ENCODE measurements at places on chromosomes 1 and 21.

- H3K36me3 ChIP-seq = no peaks in the 10 kb centered on the region
- no peak overlapping the region for H3K27ac ChIP-seq
- H3K4me3 ChIP-seq = no peak overlapping the region
- no peaks in the 10 kb centered on the region for H3K4me1 ChIP-seq
These were observed 355.5 kb downstream of the HLX start for GRCh38 chr1:221234791-221235190.

GRCh38 chr1:8351693-8352470 lies 34.0 kb downstream of the SLC45A1 start:
- peaks cover 2% of the 10 kb centered on the region for H3K4me1 ChIP-seq
- peaks cover 30% of the 10 kb centered on the region for H3K36me3 ChIP-seq
- no peaks in the 10 kb centered on the region for H3K27me3 ChIP-seq
- no peak overlapping the region for H3K4me3 ChIP-seq

- H3K36me3 ChIP-seq = no peaks in the 10 kb centered on the region
- no peak for DNase-seq
- H3K27ac ChIP-seq = no peak overlapping the region
- no peaks in the 10 kb centered on the region for H3K4me1 ChIP-seq
These were observed 29.2 kb downstream of the LEMD1 start for GRCh38 chr1:205392650-205393049.

DNA sequence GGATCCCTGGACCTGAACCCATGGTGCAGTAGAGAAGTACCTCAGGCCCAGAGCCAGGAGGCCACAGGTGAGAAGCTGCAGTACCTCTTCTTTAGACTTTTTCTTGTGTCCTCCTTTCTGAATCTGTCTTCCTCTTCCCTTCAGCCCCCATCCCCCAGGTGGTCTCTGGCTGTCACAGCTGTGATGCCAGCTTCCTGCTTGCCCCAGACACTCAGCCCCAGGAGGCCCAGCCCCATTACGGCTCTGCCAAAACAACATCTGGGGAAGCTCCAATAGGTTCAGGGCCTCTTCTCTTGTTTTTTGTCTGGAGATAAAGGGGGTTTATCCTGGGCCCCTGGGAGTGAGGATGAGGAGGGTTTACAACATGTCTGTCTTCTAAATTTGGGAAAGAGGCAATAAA lies 9.5 kb upstream of the BTG2 start:
- peaks cover 44% of the 10 kb centered on the region for H3K4me1 ChIP-seq
- DNase-seq = peak; percentile 88
- peak overlapping the region; percentile 11 for H3K4me3 ChIP-seq
- H3K36me3 ChIP-seq = no peaks in the 10 kb centered on the region

DNA sequence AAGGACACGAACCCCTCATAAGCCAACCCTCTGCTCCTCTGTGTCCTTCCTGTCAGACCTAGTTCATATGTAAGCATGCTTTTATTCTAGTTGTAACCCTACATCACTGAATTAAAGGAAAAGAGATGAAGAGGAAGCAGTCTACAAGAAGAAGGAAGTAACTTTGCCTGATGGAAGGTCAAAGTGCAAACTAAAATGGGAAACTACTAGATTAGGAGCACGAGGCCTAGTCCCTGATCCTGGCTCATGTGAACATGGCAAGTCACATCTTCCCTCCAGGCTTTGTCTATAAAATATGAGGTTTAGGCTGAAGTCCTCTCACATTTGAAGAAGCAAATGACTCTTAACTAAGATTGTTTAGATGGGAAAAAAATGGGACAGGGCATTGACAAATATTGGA lies 13.2 kb downstream of the ZMYND12 start:
- H3K4me1 ChIP-seq = no peaks in the 10 kb centered on the region
- H3K27ac ChIP-seq = no peak overlapping the region
- H3K27me3 ChIP-seq = no peaks in the 10 kb centered on the region
- DNase-seq = no peak
- no peak overlapping the region for H3K4me3 ChIP-seq

GRCh38 chr1:207922554-207922953 lies 11.6 kb upstream of the CD34 start:
- no peak overlapping the region for H3K27ac ChIP-seq
- no peak overlapping the region for H3K4me3 ChIP-seq
- H3K36me3 ChIP-seq = no peaks in the 10 kb centered on the region
- peaks cover 53% of the 10 kb centered on the region for H3K27me3 ChIP-seq

DNA sequence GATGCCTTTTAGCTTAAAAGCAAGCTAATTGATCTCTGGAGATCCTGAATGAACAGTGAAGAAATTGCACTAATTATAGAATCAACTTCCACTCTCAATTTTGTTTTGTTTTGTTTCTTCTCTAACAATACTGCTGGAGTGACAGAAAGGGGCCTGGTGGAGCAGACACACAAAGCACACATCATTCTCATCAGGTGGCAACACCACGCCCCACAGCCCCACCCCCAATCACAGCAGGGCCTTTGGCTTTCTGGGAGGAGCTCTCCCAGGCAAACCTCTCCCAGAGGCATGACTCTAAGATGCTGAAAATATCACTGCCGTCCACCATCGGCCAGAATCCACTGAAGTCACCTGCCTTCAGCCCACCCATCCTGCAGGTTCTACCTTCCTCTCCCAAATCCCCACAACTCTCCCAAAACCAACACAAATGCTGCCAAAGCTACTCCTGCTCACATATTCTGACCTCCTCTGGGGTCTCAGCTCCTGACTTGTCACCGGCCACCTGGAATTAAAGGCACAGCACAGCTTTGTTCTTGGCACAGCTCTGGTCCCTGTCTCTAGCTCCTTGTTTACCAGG lies 120.7 kb downstream of the GRIK3 start:
- no peaks in the 10 kb centered on the region for H3K36me3 ChIP-seq
- H3K4me1 ChIP-seq = no peaks in the 10 kb centered on the region
- H3K27me3 ChIP-seq = no peaks in the 10 kb centered on the region
- DNase-seq = no peak
- H3K4me3 ChIP-seq = no peak overlapping the region

- H3K36me3 ChIP-seq = peaks cover 48% of the 10 kb centered on the region
- no peaks in the 10 kb centered on the region for H3K27me3 ChIP-seq
These were observed 81.6 kb downstream of the NPHP4 start for GRCh38 chr1:5910666-5911065.

DNA sequence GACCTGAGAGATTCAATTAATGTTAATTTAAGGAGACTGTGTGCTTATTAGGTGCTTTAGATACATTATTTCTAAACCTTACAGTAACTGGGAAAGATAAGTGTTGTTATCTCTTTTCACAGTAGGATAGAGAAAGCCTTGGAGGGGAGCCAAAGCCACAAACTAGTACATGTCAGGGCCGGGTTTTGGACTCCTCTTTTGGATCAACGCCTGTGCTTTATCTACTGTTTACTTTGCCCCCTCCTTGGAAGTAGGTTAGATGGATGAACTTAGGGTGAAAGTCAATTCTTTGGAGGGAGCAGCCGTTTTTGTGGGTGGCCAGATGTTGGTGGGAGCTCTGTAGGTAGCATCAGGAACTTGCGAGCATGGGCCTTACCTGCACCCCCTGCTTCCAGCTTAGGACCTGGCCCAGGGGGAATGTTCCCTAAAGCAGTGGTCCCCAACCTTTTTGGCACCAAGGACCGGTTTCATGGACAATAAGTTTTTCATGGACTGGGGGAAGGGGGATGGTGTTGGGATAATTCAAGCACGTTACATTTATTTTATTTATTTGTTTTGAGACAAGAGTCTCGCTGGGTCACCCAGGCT lies 1.7 kb downstream of the HHAT start:
- no peaks in the 10 kb centered on the region for H3K27me3 ChIP-seq
- no peak for DNase-seq
- no peak overlapping the region for H3K4me3 ChIP-seq
- H3K27ac ChIP-seq = no peak overlapping the region
- H3K36me3 ChIP-seq = no peaks in the 10 kb centered on the region

GRCh38 chr1:110718452-110718851 lies 43.7 kb upstream of the KCNA3 start:
- no peaks in the 10 kb centered on the region for H3K4me1 ChIP-seq
- H3K36me3 ChIP-seq = no peaks in the 10 kb centered on the region
- no peak overlapping the region for H3K4me3 ChIP-seq
- no peak for DNase-seq
- no peak overlapping the region for H3K27ac ChIP-seq

- no peak overlapping the region for H3K27ac ChIP-seq
- no peak overlapping the region for H3K4me3 ChIP-seq
- H3K4me1 ChIP-seq = peaks cover 23% of the 10 kb centered on the region
- no peak for DNase-seq
- no peaks in the 10 kb centered on the region for H3K36me3 ChIP-seq
These were observed 3.1 kb upstream of the EFNA3 start for GRCh38 chr1:155075535-155075934.

DNA sequence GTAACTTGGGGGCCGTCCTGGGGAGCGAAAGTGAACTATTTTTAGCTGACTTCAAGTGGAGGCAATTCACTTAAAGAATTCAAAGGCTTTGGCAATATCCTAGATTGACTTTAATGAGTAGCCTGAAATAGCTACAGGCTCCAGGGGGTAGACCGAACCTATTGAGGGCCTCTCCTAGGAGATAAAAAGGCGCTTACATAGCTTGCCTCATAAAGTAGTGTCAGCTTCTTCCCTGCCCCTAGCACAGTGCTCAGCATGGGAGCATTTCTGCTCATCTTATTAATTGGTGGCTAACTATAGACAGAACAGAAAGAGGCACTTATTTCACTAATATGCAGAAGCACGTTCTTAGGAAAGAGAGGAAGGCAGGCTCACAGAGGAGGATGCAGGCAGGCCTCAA lies 12.3 kb upstream of the CTNNBIP1 start:
- H3K4me3 ChIP-seq = no peak overlapping the region
- no peaks in the 10 kb centered on the region for H3K4me1 ChIP-seq
- no peak overlapping the region for H3K27ac ChIP-seq

- H3K4me1 ChIP-seq = peaks cover 16% of the 10 kb centered on the region
- H3K4me3 ChIP-seq = no peak overlapping the region
- no peaks in the 10 kb centered on the region for H3K27me3 ChIP-seq
- no peak for DNase-seq
- H3K27ac ChIP-seq = no peak overlapping the region
- no peaks in the 10 kb centered on the region for H3K36me3 ChIP-seq
These were observed 2.4 kb upstream of the SIM2 start for GRCh38 chr21:36696390-36697059.

DNA sequence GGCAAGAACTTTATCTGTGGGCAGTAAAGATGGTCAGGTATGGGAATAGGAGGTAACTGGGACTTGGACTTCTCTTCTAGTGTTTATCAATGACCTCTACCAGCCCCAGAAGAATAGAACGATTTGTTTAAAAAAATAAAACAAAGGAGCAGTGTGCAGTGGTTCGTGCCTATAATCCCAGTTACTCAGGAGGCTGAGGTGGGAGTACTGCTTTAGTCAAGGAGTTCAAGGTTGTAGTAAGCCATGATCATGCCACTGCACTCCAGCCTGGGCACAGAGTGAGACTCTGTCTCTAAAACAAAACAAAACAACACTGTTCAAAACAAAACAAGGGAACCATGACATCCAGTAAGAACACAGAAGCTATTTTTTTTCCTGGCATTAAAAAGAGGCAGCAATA lies 4.3 kb downstream of the RNF19B start:
- H3K36me3 ChIP-seq = no peaks in the 10 kb centered on the region
- H3K4me3 ChIP-seq = no peak overlapping the region
- peaks cover 56% of the 10 kb centered on the region for H3K4me1 ChIP-seq
- no peak overlapping the region for H3K27ac ChIP-seq
- no peak for DNase-seq

DNA sequence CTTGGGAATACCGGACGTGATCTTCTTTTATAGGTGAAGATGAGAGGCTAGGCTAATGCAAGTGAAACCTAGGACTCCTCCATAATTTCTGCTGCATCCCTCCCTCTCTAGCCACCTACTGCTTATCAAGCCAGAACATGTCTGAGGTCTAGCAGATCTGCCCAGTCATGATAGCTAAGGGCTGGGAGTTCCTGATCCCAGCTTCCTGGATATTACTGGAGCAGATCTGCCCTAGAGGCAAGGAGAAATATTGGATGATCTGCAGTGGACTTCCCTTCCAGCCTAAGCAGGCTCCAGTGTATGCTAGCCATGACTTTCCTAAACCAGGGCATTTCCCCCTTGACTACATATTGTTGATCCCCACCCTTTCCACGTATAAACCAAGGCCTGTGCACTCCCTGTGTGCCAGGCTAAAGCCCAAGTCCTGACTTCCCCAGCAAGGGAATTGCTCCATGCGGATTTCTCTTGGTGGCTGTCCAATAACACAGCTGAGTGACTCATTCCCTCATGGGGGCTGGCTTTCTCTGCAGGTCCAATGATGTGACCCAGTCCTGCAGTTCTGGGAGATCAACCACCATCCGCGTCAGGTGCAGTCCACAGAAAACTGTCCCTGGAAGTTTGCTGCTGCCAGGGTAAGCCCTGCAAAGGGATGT lies 15.5 kb upstream of the SARS1 start:
- peaks cover 7% of the 10 kb centered on the region for H3K4me1 ChIP-seq
- DNase-seq = no peak
- H3K27ac ChIP-seq = no peak overlapping the region
